Foreskin keratinocyte (primary cell): ENCODE measurements at places on chromosomes 3 and 15. TPM values are rescaled to one million over a fixed set of nuclear protein-coding genes. Genes with fewer than 3 reads are reported as not detected.

GRCh38 chr3:177411201-177411600, 213.9 kb upstream of the TBL1XR1 start:
- DNase-seq: no peak

DNA sequence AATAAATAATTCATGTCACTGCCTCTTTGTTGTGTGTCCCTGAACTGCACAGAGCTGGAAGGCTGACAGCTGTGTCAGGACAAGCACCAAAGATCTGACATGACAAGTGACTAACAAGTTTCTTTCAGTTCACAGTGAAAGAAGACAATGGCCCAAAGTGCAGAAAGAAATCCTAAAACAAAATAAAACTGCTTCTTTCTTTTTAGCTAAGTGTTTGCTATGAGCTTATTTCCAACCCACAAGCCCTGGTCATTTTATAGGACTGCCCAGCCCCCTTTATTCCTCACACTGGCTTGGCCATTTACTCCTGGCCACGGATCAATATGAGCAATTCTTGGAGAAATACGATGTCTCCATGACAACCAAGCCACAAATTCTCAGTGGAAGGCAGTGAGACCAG, 238.5 kb downstream of the WDR72 start:
- no peak for DNase-seq

GRCh38 chr3:101813817-101814440, 34.9 kb downstream of the NXPE3 start:
- no peak for DNase-seq

DNA sequence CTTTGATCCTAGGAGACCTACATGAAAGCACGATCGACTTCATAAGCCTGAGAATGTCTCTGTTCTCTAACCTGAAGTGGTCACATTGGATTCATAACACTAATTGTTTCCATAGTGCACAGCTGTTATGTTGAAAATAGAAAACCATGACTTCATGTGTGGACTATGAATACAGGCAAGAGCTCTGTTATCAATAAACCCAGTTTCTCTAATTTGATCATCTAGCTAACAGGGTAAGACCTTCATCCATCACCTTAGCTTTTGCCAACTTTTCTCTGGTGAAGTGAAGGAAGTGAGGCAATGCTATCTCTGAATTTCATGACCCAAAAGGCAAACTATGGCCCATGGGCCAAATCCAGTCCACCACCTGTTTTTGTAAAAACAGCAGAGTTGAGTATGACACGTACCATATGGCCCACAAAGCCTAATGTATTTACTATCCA, 27.2 kb downstream of the ABI3BP start:
- no peak for DNase-seq

- DNase-seq: no peak
Measured at GRCh38 chr3:22994781-22995180, 208.3 kb upstream of the UBE2E2 start.

DNA sequence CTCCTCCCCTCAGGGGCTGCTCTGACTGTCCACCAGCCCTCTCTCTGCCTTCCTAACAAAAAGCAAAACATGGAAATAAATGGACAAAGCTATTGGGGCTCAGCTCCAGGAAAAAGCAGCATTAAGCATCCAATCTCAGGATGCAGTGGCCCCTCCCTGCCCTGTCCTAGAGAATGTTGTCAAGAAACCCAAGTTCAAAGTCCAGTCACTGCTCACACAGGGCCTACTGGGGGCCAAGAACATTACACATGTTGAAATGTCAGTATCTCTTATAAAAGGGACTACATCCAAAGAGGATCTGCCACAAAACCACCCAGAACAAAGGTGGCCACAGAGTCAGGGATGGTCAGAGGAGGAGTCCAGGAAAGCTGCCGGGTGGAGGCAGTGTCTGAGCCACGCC, 7.6 kb upstream of the GRIP2 start:
- DNase-seq: no peak

DNA sequence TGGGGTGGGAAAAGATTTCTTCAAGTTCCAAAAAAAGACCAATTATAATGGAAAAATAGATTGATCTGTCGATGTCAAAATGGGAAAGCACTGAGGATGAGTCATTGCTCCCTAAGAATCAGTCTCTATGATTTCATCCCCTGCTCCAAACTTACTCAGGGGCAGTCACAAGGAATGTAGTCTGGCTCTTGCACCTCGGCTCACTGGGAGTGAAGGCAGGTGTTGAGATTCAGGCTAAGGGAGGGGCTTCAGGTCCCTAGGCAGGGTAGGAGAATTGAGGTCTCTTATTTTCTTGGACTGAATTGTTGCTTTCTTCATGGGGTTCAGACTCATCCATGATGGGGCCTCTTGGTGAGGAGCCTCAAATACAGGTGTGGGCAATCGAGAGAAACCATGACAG, 14.2 kb downstream of the ESYT3 start:
- no peak for DNase-seq

- no peak for DNase-seq
Measured at GRCh38 chr3:53260286-53260785, 4.5 kb upstream of the TKT start.

GRCh38 chr3:86923071-86923491, 67.9 kb downstream of the VGLL3 start:
- DNase-seq: peak; percentile 79

The TRPC1 gene
- total RNA-seq: 3.9 and 6.2 TPM in 2 replicates

The SLC28A2 gene
- not detected in 2 replicates for total RNA-seq

The LSMEM2 gene
- not detected in 2 replicates for total RNA-seq

The SCN11A gene
- not detected in 2 replicates for total RNA-seq

The FAM43A gene
- 0.58 and 0.63 TPM in 2 replicates for total RNA-seq
